Fibroblast of skin of left quadriceps (primary cell): ENCODE measurements at places on chromosomes 3 and 15.

- peak; percentile 86 for DNase-seq
Measured at GRCh38 chr3:102790747-102791325, 356.0 kb downstream of the ZPLD1 start.

DNA sequence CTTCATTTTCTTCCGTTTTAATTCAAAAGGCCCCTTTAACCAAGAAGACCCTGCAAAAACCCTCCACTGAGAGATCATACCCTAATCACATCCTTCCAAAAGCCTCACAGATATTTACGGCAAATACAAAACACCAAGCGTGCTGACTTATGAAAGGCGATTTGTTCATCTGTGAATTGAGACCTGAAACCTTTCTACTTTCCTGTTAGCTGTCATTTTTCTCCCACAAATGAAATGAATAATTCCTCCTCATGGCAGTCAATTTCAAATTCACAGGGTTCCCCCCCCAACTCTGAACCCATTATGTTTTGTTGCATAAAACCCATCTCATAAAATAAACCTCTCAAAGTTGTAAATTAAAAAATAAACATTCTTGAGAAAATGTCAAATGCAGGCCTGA lies 149.6 kb downstream of the PDZRN3 start:
- no peak for DNase-seq

DNA sequence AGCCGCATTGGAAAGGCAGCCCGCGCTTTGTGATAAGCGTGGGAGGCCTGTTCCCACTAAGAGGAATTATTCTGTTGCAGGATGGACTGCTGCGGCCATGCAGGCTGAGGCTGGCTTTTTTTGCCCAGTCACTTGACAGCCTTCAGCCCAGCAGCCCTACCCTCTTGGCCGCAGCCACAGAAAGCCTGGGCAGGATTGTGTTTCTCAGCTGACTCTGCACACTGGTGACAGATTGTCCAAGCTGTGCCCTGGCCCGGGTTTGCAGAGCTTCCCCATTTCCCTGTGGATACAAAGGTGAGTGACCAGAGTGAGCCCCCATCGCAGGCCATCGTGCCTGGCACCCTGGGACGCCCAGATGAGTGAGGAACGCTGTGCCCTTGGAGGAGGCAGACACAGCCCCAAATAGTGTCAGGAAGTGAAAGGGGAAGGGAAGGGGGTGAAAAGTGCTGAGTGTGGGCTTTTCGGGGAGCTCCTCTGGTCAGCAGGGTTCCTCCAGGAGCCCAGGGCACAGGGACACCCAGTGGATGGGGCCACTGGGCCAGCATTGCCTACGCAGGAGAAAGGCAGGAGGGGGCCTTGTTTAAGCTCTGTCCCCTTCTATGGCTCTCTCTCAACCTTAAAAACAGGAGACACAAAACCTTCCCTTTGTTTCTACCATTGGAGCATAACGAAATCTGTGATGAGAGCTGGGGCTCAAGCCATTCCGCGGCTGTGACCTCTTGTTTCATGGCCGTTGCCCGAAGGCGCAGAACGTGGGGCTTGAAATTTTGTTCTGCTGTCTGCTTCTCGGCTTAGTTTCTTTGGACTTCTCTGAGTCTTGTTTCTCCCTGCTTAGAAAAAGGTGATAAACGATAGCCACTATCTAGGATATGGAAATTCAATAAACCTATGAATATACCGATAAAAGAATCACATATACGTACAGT lies 91.5 kb upstream of the MEF2A start:
- DNase-seq: no peak

- DNase-seq: no peak
Measured at GRCh38 chr3:99761415-99762165, 56.1 kb upstream of the CMSS1 start.

DNA sequence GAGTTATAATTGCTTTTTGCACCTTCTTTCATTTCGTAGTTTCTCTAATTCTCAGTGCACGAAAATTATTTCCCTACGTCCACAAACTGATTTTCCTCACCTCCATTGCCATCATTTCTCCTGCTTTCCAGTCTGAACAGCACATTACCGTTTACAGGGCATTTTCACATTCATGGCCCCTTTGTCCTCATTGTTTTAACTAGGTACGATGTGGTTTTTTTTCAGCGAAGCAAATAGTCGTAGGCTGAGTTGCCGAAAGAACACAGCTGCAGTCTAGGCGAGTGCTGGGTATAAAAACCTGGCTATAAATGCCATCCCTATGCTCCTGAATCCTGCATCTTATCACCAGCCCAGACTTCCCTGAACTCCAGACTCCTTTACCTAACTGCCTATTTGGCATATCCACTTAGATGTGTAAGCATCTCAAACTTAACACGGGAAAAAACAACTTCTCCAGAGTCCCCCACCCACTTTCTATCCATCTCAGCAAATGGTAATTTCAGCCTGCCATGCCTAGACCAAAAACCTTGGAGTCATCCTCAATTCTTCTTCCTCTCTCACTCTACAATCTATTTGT lies 691 bp upstream of the FSIP1 start:
- no peak for DNase-seq

GRCh38 chr3:123044981-123045763 lies 17.6 kb upstream of the SEMA5B start:
- DNase-seq: no peak

GRCh38 chr3:195542316-195542697 lies 818 bp downstream of the PPP1R2 start:
- DNase-seq: no peak

DNA sequence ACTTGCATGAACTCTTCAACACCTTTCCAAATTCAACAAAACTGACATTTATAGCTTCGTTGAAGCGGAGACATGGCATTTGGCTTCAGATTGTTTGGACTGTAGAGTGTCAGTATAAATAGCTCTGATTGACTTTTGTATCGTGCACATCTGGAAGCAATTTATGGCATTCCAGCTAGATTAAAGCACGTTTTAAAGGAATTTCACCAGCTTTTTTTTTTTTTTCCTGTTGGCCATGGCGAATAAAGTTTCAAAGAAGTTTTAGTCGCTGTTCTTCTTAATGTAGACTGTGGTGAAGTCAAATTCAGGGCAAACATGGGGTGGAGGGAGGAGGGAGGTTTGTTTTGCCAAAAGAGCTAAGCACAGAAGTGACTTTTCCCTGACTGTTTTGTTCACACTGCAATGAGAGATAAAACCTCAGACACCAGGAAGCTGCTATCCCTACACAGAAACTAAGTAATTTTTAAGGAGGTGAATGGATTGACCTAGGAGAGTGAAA lies 391.0 kb upstream of the RARB start:
- peak; percentile 91 for DNase-seq

- peak; percentile 76 for DNase-seq
Measured at GRCh38 chr3:80232760-80233159, 465.0 kb upstream of the ROBO1 start.

DNA sequence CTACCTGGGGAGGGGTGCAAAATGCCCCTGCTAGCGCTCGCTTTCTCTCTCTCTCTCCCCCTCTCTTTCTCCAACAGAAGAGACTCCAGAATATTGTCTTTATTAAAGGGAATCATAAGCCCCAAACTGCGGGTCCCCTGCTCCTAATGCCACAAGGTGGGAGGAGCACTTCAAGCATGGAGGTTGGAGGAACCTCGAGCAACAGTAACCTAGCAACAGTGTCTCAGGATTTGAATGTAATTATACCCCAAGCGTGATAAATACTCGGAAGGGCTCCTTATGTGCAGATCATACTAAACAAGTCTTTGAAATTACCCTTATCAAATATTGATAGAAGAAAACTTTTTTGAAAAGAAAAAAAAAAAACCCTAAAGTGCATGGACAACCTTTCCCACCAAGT lies 582.2 kb upstream of the PPP2R3A start:
- DNase-seq: no peak

- DNase-seq: no peak
Measured at GRCh38 chr15:94286583-94286982, 55.2 kb downstream of the MCTP2 start.

- no peak for DNase-seq
Measured at GRCh38 chr3:48157202-48157840, 30.9 kb downstream of the CDC25A start.

GRCh38 chr15:81012588-81012987 lies 11.9 kb downstream of the TLNRD1 start:
- no peak for DNase-seq

GRCh38 chr3:168155303-168155702 lies 59.6 kb upstream of the GOLIM4 start:
- no peak for DNase-seq

- no peak for DNase-seq
Measured at GRCh38 chr3:153881201-153881600, 240.0 kb upstream of the ARHGEF26 start.

DNA sequence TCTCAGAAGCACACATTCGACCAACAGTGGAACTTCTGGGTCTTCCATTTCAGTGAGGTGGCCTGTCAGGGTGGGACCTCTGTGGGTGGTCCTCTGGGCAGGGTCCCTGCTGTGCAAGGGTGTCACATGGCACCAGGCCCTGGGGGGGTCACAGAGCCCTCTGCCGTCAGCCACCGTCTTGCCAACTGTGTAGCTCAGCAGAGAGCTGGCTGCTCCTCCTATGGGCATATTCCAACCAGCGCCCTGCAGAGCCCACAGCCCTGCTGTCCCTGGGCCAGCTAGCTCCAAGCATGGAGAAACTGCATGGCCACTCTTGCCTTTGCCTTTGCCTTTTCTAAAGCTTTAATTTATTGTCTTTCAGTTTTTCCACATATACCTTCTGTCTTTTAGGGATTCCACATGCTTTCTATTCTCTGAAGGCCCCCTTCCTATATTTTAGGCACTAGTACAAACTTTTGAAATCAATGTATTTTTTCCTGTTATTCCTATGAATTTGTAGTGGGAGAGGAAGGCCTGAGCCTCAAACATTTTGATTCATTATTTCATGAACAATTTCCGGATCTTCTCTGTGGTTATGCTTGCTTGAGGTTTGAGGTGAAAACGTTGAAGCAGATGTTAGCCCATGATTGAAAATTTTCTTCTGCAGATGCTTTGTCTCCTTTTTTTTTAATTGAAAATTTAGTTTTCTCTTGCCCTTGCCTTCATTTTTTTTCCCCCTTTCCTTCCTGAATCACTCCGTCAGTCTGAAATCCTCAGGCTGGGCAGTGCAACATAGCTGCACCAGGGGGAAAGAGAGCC lies 11.7 kb downstream of the IQCF1 start:
- DNase-seq: no peak

DNA sequence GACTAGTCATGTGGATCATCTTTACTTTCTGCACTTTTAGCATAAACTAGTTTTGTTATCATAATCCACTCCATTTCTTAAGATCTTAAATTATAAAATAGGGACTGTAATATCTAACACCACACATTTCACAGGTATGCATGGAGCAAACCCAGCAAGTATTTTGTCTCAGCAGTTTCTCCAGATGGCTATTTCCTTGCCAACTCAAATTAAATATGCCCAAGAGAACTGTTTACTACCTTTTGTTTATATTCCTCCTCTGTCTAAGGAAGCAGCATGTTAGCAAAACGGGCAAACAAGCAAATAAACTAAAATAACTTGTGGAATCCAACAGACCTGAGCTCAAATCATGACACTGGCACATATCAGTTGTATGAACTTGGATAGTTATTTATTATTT lies 379.8 kb downstream of the LSAMP start:
- no peak for DNase-seq

- DNase-seq: no peak
Measured at GRCh38 chr15:41979493-41980266, 7.3 kb upstream of the EHD4 start.

- no peak for DNase-seq
Measured at GRCh38 chr3:194130807-194131589, 5.0 kb upstream of the HES1 start.

DNA sequence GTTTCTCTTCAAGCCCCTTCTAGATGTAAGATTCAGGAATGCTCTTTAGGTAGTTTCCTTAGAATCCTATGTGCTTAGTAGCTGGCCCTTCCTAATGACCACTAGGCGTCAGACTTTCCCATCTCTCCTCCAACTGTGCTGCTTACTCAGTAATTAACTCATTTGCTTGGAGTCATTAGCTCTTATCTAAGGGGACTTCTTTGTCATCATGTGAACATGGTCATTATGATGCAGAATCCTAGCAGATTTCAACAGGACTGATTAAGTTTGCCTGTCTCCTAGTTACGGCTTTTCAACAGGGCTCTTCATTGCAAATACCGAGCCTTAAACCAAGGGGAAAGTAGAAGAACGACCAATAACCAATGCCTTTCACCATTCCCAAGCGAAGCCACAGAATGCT lies 46.4 kb downstream of the GJD2 start:
- peak; percentile 28 for DNase-seq

DNA sequence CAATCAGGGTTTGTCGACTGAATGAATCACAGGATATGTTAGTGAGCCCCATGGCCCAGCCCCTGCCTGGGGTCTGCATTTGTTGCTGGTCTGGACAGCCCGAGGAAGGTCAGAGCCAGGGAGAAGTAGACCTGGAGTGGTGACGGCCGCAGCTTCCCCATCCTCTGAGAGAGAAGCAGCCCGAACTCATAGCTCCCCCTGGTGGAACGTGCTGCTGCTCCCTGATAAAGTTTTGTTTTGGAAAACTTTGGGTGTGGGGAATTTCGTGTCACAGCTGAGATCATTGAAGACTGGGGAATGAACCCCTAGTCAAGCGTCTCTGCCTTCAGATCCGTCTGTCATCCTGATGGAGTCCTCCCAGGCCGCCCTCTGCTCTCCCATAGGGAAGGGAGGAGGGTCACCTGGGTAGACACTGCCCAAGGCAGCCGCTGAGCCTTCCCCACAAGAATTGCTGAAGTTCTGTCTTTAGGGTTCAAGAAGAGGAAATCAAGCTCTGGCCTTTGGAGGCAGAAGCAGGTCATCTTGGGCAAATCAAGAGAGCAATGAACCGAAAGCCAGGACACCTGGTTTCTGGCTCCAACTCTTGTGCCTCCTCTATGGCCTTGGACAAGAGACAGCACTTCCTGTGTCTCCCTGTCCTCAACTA lies 60.5 kb downstream of the GLDN start:
- peak; percentile 13 for DNase-seq

DNA sequence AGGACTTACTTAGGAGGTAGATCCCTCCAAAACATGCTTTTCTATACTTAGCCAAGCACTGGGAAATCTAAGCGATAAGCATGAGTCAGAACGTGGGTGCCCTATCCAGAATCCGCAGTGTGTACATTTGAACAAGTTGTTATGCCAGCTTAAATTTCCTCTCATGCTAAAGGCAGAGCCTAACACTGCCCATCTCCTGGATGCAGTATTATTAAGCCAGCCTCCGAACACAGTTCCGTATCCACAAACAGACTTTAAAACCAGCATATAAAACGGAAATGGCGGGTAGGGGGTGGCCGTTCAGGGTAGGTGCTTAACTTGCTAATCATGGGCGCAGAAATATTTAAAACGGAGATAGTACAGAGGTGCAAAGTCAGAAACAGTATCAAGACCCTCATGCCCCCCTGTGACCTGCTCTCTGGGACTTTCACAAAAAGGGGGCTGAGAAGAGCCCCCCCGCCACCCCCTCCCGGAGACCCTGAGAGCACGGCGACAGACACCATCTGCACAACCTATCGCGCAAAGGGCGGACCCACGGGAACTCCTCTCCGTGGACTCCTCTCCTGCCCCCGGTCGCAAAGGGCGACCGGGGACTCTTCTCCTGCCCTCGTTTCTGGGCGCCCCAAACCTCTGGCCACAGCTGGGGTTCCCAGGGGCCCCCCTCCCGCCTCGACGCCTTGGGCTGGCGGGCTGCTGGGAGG lies 889 bp upstream of the LRRIQ4 start:
- DNase-seq: no peak
